ENCODE measurements at places on chromosomes 11 and 22.

DNA sequence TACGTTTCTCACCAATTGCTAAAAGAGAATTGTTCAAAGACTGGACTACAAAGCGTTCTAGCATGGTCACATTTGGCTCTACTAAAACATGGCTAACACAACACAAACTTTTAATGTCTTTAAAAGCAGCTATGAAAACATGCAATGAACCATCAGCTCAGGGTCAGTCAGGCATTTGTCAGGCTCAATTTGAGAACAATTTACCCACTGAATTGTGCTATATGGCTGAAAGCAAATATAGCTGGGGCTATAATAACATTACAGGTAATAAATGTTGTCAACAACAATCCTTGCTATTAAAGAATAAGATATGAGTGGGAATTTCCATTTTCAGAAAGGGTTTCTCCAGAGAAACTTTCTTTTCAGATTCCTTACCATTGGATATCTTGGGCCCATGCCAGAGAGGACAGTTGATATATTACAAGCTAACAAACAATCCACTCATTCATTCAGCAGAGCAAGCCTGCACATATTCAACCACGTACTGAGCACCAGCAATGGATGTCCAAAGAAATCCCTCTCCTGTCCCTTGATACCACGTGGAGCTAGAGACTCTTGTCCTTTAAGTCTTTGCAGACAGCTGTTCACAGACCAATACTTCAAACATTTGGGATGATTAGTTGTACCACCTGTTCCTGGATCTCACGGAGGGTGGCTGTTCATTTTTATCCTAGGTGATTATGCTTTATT lies 82.5 kb upstream of the DDI1 start:
- no peak for DNase-seq

DNA sequence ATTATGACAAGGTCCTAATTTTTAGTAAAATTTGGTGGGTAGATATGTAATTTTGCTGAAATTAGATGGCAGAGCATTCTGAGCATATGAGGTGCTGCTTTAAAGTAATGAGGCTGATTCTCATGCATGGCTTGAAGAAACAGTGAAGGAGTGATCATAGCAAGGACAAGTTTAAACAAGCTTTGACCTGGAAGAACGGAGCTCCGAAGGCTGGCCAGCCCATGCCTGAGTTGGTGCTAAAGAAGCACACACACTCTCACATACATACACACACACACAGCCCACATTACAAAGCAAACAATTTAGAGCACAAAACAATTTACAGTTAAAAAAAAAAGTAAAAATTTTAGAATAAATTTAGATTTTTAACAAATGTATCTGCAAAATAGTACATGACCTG lies 150.7 kb downstream of the DCDC1 start:
- no peak for DNase-seq

- DNase-seq = no peak
These were observed 3.5 kb upstream of the ASRGL1 start for GRCh38 chr11:62333768-62334167.

- peak; percentile 38 for DNase-seq
These were observed 44.2 kb upstream of the TTLL12 start for GRCh38 chr22:43230971-43231723.

- no peak for DNase-seq
These were observed 250.0 kb downstream of the MIAT start for GRCh38 chr22:26907366-26907765.

DNA sequence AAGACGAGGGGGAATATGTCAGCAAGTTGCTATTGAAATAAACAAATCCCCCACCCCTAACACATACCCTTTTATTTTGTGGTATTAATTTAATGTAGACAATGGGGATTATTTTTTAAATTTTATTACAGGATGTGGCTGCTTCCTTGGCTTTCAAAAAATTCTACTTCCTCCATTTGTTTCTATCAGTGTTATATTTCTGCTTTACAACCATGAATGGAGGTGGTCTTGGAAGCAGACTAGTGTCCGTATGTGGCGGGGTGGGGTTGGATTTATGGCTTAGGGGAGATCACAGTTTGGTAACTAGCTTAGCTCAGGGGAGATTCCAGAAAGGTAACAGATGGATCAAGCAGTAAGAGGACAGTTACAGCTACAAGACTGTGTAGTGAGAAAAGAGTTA lies 39.3 kb upstream of the PICALM start:
- DNase-seq = no peak

DNA sequence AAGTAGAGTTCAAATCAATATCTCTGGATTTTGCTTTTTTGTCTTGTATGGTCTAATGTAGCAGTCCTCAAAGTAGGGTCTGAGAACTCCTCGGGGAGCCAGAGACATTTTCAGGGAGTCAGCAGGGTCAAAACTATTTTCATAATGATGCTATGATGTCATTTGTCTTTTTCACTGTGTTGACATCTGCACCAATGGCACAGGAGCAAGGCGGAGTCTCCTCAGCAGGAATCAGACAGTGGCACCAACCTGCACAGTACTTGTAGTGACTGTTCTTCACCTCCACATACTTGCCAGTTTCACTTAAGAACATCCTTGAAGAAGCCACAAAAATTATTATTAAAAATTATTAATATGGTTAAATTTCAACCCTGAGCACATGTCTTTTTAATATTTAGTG lies 14.9 kb upstream of the FXYD6 start:
- DNase-seq = no peak

- DNase-seq = no peak
These were observed 27.7 kb upstream of the MUC5B start for GRCh38 chr11:1194977-1195681.

DNA sequence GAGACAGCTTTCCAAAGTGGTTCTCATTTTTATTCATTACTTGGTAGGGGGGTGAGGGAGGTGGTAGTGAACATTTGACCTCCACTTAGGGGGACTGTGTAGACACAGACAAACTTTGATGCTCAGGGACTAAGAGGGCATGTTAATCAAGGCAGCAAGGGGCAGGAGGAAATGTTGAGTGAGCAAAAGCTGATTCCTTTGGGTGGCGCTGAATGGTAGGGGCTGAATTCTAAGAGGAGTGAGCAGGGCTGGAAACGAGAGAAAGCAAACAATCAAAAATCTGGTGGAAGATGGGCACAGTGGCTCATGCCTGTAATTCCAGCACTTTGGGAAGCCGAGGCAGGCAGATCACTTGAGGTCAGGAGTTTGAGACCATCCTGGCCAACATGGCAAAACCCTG lies 164.8 kb upstream of the BDNF start:
- no peak for DNase-seq

DNA sequence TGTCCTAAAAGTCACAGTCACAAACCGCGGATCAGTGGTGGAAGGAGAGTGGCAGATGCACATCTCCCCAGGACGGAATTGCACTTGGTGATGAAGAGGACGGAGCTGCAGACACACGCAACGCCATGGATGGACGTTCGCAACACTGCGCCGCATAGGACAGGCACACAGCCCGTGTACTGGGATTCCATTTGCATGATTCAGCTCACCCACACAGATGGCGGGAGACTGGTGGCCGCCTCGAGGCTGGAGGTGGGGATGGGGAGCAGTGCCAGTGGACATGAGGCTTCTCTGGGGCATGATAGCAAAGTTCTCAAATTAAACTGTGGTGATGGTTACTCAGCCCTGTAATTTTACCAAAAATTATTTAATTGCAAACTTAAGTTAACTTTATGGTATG lies 37.4 kb downstream of the DUSP8 start:
- DNase-seq = no peak

DNA sequence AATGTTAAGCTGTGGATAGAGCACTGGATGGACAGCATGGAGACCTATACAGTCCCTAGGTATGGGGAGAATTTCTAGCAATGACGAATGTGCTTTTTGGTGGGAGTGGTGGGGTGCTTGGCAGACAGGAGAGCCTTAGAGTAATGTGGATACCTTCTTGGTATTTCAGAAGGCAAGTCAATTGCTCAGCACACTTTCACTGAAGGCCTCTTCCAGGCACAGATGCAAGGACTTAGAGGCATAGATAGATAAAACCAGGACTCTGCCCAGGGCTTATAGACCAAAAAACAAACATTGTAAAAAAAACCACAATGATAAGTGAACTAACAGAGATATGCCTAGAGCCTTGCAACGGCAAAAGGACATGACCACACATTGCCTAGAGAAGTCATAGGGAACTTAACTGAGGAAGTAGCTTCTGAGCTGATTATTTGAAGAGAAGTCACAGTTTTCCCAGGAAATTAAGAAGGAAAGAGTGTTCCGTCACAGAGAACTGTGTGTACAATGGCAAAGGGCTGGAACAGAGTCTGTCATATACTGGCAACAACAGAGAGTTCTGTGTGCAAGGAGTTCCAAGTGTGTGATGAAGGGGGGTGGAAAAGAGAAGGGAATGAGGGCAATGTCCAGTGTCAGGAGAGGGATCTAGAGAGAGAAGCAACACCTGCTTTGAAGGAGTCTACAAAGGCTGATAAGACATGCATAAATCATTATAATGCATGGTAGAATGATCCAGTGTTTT lies 65.9 kb upstream of the PICALM start:
- DNase-seq = no peak

DNA sequence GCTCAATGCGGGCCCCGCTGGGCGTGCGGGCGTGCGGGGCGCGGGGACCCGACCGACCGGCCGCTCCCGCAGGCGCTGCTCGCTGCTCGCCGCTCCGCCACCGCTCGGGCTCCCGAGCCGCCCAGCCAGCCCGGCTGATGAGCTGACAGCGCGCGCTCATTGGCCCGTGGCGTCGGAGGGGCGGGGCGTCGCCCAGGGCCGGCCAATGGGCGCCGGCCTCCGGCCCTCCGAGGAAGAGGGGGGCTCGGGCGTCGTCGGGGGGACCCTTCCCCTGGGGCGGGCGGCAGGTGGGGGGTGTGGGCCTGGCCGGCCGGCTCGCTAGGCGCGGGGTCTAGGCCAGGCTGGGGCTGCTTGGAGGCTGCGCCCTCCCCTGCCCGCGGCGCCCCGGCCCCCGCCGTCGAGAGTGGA lies at the start of gene SCUBE1:
Gene SCUBE1 (minus strand): TSS at position 111 of the 408 bp plus-strand sequence. CDS start 111 bp downstream, outside the sequence.
- DNase-seq = peak; percentile 12

- no peak for DNase-seq
These were observed 5.2 kb upstream of the LGR4 start for GRCh38 chr11:27477831-27478230.
